HT1080 (cell line): ENCODE measurements at places on chromosomes 1 and 21. TPM values are rescaled to one million over a fixed set of nuclear protein-coding genes. Genes with fewer than 3 reads are reported as not detected.
A peak's percentile ranks its signal among the peaks of the same experiment; 100 is the strongest.

PTPN7 gene
- total RNA-seq, result not detected in 2 replicates

RNU1-1 gene
- total RNA-seq, result under 0.01 TPM in 1 of 2 replicates, not detected in the other

CFAP107 gene
- total RNA-seq, result not detected in 2 replicates

- DNase-seq, result no peak
These were observed 42.3 kb upstream of the PDC start for GRCh38 chr1:186503190-186503589.

DNA sequence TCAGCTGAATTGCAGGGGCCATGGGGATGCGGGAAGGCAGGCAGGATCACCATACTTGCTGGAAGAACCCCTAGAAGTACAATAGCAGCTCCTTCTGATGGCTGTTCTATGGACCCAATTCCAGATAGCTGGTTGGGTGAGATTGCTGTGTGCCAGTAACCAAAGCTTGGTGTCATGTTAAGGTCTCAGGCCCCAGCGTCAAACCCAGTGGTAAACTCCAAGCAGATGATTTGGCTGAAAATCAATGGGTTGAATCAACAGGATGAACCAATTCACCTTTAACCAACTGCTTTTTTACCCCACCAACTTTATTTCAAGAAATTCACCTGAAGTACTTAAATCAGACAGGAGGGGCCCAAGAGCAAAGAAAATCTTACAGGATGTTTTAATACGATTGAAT, 37.8 kb downstream of the C8B start:
- no peak for DNase-seq

RNF223 gene
- total RNA-seq, result not detected in 2 replicates

DNA sequence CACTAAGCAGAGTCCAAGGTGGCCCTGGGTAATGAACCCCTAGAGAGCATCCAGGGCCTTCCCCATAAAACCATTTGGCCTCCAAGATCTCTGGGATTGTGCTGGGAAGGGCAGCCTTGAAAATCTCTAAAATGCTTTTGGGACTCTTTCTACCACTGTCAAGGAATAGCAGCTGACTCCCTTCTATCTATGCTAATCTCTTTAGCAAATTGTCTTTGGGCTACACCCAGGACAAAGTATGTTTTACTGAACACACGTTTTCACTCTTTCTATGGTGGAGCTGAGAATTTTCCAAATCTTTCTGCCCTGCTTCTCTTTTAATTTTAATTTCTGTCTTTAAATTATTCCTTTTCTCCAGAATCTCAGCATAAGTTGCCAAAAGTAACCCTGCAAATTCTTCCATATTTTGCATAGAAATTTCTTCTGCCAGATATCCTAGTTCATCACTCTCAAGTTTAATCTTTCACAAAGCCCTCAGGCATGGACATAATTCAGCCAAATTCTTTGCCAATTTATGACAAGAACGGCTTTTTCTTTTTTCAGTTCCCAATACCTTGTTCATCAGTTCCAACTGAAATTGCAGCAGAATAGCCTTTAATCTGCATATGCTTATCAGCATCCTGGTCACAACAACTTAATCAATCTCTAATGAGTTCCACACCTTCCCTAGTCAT, 687.0 kb upstream of the ADGRL4 start:
- DNase-seq, result no peak

GRCh38 chr1:33576821-33577599, 104.6 kb downstream of the ZSCAN20 start:
- DNase-seq, result no peak

LRRC53 gene
- total RNA-seq, result not detected in 2 replicates

PARK7 gene
- 274 and 280 TPM in 2 replicates for total RNA-seq

ZFP69 gene
- 4.0 and 4.5 TPM in 2 replicates for total RNA-seq

NHLH1 gene
- 0.18 TPM in 1 of 2 replicates, not detected in the other for total RNA-seq

DNA sequence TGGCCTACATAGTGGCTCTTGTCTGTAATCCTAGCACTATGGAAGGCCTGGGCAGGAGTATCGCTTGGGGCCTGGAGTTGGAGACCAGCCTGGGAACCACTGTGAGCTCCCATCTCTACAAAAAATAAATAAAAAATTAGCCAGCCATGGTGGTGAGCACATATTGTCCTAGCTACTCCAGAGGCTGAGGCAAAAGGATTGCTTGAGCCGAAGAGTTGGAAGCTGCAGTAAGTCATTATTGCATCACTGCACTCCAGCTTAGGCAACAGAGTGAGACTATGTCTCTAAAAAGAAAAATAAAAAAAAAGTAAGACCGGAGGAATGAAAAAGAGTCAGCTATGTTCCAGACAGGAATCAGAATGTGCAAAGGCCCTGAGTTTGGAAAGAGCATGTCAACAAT, 115.3 kb downstream of the CYYR1 start:
- DNase-seq, result no peak

DNA sequence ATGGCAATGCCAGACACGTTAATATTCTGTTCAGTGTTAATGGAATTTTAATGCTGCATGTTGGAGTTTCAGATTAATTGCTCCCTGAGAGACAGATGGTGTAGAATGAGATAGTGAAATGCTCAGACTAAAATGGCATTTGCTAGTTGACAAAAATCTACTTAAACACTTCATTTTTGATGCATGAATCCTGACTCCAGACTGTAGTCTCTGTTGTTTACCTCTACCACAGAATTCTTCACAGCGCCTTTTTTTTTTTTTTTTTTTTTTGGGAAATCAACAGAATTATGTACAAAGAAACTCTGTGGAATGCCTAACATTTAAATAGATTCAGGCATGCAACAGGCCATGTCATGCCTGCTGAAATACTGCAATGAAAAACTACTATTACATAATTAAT, 111.3 kb downstream of the PLPPR5 start:
- DNase-seq, result no peak

DNA sequence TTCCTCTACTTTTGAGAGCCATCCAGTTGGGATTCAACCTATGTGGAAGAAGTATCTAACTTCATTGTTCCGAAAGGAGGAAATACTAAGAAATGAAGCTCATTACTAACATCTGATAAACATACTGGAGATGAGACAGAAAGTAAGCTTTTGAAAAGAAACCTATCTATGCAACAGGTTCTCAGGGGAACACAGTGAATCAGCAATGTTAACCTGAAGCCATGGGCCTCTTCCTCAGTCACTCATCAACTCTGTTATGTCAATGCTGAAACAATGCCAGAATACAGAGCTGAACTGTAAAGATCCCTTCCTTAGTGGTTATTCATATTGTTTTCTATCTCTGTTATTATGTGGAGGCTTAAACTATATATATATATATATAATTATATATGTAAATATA, 55.5 kb upstream of the ESRRG start:
- no peak for DNase-seq

DNA sequence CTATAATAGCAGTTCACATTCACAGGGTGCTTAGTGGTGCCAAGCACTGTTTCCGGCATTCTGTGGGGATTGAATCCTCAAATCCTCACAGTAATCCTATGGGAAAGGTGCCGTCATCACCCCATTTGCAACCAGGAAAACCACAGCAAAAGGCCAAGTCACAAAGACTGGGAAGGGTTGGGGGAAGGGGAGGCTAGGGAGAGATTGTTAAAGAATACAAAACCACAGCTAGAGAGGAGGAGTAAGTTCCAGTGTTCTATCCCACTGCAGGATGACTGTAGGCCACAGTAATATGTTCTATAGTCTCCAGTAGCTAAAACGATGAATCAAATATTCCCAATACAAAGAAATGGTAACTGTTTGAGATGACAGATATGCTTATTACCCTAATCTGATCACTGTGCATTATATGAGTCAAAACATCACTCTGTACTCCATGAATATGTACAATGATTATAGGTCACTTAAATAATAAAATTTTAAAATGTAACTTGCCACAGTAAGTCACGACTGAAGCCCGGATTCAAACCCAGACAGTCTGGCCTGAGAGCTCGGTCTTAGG, 256.8 kb downstream of the TOMM20 start:
- peak; percentile 94 for DNase-seq

GABPB2 gene
- total RNA-seq, result 2.4 and 5.5 TPM in 2 replicates

- DNase-seq, result no peak
These were observed 25.8 kb upstream of the KLHDC8A start for GRCh38 chr1:205382561-205382960.
